ENCODE measurements at places on chromosomes 13 and 19.

DNA sequence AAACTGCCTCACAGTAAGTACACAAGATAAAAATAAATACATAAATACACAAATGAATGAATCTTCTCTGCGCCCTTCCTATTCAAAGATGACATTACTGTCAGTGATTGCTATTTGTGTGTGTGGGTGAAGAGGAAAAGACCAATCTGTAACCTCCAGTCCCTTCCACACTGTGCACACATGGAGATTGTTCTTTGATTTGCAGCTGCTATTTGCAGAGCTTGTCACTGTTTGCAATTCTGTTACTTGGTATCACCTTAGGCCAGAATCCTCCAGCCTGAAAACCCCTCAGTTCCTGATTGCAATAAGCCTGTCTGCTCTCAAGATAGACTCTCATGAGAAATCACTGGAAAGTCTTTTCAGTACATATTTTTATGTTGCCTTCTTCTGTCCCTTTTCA lies 1314.9 kb downstream of the PCDH9 start:
- no peak for DNase-seq

DNA sequence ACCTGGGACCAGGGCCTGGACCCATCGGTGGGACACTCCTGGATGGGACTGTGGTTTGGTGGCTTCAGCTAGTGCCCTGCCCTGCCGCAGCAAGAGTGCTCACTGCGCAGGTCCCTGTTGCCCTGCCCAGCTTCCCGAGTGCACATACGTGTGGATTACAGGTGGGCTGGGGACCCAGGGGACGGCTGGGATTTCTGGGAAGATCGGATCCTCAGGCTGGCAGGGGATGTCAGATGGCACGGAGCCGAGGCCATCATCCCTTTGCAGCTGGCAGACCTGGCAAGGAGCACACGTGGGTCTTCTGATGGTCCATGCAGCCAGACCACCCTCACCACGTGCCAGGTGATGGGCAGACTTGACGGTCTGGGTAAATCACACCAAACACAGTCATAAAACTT lies 69.3 kb downstream of the CHST8 start:
- DNase-seq = no peak

GRCh38 chr13:102183509-102184182 lies 218.2 kb downstream of the FGF14 start:
- DNase-seq = no peak

DNA sequence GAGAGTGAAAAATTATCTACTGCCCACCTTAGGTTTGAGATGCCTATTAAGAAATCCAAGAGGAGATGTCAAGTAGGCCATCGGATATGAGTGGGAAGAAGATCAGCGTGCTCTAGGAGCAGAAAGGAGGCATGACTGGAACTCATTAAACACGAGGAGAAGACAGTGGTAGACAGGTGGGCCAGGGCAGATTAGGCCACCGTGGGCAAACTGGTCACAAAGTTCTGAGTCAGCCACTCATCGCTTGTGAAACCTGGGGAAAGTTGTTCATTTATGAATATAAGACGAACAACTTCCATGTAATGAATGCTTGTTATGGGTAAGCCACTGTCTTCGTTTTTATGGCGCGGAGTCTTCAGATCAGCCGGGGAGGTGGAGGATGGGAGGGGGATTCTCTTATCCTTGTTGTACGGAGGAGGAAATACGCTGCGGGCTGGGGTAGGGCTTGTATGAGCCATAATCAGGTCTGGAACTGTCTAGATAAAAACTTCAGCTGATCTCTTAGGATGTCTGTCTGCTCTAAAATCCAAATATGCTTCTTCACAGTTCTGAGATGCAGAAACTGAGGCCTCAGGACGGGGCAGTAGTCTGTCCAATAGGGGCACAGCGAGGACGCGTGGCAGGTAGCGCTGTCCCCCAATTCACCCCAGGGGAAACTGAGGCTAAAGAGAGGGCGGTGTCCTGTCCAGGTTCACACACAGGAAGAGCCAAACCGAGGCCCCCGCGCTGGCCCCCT lies 1.1 kb upstream of the ZNF444 start:
- no peak for DNase-seq

Data from NCI-H1417 (cell line).